ENCODE measurements at places on chromosomes 13 and 19.

- DNase-seq, result no peak
Measured at GRCh38 chr19:40205760-40206159, 12.4 kb downstream of the TTC9B start.

- DNase-seq, result no peak
Measured at GRCh38 chr13:100855151-100855550, 180.6 kb upstream of the TMTC4 start.

DNA sequence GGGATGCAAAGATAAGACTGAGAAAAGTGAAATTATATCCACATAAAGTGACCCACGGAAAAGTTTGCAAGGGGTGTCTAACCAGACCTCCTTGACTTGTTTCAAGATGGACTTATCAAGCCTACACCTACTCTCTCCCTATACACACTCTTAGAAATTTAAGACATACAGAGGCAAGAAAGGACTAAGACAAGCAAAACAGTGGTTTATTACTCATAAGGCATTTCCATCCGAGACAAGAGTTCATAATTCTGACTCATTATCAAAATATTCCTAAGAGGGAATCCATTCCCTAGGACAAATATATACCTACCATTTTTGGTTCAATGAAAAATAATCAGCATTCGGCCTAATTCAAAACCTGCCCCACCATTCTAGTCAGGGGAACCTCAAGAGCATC is 232.6 kb upstream of the GPC6 start:
- DNase-seq, result no peak

GRCh38 chr13:23427342-23427843 is 6.1 kb downstream of the SACS start:
- no peak for DNase-seq

DNA sequence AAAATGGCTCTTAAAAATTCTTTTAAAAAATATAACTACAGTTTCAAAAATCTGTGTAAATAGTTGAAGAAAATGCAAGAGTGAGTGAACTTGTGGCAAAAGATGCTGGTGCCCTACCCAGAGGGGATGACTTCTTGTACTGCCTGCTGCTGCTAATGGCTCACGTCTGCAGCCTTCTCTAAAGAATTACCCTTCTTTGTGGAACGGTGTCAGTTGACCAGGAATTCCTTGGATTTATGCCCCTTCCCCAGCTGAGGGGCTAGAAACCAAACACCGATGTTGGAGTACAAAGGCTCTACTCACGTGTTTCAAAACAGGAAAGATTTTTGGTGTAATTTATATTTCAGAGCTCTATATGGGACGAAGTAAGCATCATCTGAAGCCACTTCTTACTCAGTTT is 1582.8 kb downstream of the OLFM4 start:
- no peak for DNase-seq

GRCh38 chr13:90526711-90527110 is 820.8 kb upstream of the MIR17HG start:
- no peak for DNase-seq

GRCh38 chr19:48726556-48726955 is 7.0 kb upstream of the MAMSTR start:
- DNase-seq, result no peak

DNA sequence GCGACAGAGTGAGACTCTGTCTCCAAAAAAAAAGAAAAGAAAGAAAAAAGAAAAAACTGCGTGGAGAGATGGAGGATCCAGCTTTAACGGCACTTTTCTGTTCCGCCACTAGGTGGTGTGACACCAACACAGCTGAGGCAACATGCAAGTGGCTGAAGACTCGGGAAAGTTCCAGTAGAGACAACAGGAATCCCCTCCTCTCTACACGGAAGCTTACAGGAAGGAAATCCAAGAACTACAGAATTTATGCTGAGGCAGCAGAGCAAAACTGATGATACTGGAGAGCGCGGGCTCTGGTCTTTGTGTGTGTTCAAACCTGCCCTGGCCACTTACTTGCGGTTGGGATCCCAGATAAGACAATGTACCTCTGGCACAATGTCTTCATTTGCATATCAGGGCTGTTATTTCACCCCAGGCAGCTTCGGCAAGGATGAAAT is 9.9 kb downstream of the RANBP3 start:
- DNase-seq, result no peak

DNA sequence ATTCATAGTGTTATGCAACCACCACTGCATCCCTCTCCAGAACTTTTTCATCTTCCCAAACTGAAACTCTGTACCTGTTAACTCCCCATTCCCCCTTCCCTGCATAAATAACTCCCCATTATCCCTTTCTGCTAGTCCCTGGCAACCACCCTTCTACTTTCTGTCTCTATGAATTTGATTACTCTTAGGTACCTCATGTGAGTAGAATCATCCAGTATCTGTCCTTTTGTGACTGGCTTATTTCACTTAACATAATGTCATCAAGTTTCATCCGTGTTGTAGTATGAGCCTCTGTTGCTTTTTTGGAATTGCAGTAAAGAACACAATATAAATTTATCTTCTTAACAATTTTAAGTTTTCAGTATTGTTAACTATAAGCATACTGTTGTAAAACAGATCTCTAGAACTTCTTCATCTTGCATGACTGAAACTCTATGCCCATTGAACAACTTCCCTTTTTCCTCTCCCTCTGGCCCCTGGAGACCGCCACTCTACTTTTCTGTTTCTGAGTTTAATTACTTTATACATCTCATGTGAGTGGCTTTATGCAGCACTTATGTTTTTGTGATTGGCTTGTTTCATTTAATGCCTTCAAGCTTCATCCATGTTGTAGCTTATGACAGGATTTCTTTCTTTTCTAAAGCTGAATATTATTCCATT is 87.3 kb upstream of the ABCC4 start:
- no peak for DNase-seq

DNA sequence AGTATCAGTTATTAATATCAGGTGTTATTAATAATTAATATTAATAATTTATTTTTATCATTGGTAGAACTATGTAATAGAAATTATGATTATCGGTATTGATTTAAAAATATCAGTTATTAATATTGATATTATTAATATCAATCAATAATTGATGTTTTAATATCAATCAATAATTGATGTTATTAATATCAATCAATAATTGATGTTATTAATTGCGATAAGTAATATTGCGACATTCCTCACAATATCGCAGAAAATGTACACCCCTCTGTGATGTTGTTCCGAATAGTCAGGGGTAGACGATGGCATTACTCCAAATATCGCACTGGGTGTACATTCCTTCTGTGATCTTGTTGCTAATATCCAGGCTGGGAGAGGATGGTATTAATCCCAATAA is 3.7 kb upstream of the RGCC start:
- no peak for DNase-seq

DNA sequence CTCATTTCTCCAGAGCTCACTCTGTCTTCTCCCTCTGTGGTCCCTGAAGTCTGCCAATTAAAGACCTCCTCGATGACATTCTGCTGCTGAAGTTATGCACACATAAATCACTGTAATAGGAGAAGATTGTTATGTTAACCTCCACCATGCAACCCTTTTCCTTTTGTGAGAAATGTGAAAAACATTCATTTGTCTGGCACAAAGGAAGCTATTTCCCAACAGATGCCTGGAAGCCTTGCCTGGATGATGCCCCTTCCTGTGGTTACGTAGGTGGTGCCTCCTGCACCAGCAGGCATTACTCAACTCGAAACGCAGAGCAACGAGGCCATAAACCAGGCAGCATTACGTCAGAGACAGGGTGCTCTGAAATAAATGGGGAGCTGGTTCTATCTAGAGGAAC is 327.4 kb upstream of the ZNF507 start:
- no peak for DNase-seq

Data from NCI-H524 treated with DMSO at 0.1 percent for 48 hours (cell line).